Activated naive CD4-positive, alpha-beta T cell treated with anti-CD3 and anti-CD28 coated beads, Interleukin-2, amount 50 U/mL, for 16 hours (primary cell): ENCODE measurements at places on chromosomes 1 and 21.

DNA sequence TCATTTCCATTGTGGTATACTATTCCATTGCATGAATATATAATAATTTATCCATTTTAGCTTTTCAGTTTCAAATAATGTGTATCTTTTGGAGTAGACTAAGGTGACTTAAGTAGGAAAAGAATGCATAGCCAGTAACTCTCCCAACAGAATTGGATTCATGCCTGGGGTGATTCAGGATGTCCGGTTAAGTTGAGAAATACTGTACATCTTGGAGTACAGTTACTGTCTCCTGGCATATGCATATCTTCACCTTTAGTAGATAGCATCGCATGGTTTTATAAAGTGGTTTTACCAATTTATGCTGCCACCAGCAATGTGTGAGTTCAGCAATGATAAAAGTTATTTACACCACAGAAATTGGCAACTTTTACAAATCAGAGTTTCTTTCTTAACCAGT, 18.6 kb upstream of the SLC6A9 start:
- no peak for DNase-seq

- peak; percentile 62 for DNase-seq
These were observed 540 bp downstream of the ARHGEF2 start for GRCh38 chr1:155977690-155978324.

GRCh38 chr1:15939181-15940109, 36.5 kb downstream of the ZBTB17 start:
- DNase-seq = no peak

DNA sequence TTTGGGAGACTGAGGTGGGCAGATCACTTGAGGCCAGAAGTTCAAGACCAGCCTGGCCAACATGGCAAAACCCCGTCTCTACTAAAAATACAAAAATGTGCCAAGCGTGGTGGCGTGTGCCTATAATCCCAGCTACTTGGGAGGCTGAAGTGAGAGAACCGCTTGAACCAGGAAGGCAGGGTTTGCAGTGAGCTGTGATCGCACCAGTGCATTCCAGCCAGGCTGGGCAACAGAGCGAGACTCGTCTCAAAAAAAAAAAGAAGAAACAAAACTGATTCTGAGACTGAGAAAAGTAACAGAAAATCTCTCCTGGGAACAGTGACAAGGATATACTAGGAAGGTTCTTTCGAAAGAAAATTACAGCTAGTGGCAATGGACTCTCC, 20.9 kb downstream of the USP48 start:
- DNase-seq = no peak

DNA sequence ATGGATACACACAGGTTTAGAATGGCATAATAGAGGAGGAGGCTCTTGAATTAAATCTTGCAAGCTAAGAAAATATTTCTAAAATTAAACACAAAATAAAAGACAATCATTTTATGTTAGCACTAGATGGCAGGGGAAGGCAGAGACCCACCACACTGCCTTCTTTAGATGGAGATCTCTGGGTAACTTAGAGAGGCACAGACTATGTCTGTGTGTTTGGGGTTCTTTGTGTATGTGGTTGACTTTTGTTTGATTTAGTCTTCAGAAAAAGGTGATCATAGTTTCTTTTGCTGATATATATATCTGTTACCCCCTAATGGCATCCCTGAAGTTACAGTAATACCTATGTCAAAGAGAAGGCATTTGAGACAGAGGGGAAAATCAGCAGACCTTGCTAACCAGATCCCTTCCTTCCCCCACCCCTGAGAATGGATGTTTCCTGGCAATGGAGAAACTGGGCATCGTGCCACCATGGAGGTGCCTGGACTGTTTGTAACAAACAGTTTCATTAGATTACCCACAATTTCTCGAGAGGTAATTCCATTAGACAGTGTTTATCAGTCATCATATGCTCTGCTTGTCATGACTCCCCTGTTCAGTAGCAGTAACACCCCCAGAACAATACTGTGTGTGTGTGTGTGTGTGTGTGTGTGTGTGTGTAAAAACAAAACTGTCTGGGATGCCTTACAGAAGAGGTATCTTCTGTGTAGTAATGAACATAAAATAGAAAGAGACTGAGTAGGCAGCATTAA, 228.3 kb upstream of the DEPDC1 start:
- DNase-seq = no peak

DNA sequence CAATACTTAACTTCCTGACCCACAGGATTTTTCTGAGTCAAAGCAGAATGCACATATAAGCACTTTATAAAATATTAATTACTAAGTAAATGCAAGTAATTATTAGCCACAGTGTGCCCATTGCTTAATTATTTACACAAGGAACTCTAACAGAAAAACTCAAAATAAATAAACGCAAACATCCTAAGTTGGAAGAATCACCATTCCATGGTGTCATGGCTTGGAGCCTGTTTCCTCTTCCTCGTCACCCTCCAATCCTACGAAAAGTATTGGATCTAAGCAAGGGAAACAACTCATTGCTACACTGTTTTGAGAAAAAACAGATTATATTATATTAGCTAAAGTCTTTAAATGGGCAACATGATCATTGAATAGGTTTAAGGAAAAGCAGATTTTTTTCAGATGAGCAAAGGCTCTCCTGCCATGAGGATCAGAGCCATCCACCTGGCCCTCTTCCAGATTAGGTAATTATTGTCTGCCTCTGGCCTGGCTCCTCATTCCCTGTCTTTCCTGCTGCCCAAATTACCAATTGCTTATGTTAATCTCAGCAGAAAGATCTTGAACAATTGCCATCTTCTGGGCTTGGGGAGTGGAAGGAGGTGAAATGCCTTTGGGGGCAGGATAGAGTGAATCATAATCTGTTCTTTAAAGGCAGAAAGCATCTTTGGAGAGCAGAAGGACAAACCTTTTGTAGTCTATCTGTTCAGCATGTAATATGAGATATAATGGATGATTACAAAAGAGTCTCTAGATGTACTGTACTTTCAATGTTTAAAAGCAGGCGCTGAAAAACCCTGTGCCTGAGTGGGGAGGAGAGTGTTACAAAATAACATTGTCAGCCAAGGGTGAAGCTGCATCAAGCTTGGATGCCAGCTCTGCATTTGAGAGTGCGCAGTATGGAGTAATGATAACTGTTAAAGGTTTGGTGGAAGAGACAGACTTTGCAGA, 121.2 kb downstream of the DUSP10 start:
- DNase-seq = no peak

DNA sequence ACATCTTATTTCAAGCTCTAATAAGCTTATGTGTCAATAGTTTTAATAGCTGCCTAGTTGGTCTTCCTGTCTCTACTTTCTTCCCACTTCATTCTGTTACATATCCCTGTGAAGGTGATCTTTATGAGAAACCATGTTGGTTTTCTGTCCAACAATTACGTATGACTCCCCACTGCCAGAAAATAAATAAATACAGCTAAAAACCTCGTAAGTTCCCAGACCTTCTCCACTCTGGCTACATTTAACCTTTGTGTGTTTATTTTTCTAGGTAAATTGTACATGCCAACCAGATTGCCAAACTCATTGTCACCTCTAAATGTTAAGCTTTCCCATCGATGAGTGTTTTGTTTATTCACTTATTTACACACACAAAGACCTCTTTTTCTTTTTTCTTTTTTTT, 147.2 kb downstream of the CRB1 start:
- no peak for DNase-seq

GRCh38 chr1:92538048-92538412, 51.3 kb upstream of the GFI1 start:
- DNase-seq = no peak

- no peak for DNase-seq
These were observed 27.9 kb upstream of the ERRFI1 start for GRCh38 chr1:8053878-8054567.

GRCh38 chr1:2789164-2789985, 12.1 kb downstream of the TTC34 start:
- no peak for DNase-seq

GRCh38 chr1:166174108-166174507, 7.3 kb upstream of the FAM78B start:
- no peak for DNase-seq

DNA sequence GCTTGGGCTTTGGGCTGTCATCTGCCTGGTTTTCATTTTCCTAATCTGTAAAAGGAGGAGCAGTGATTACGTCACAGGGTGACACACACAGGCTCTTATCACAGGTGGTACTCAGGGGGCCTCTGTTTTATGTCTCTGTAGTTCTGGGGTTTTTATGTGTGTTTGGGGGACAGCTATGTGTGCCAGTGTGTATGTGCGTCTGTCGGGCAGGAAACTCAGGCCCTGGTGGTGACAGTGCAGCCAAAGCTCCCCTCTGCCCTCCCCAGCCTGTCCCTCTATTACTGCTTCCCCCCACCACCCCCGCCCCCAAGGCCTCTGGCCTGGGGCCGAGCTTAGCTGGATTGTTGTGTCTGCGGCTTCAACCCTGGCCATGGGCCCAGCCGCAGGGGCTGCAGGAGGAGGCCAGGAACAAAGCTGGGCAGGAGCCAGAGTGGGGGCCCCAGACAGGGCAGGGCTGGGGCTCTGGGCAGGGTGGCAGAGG, 13.3 kb downstream of the MFAP2 start:
- DNase-seq = no peak
